ENCODE measurements at places on chromosomes 4 and X. TPM values are rescaled to one million over a fixed set of nuclear protein-coding genes. Genes with fewer than 3 reads are reported as not detected.

Gene TAF7L
- 0.09 TPM for total RNA-seq

Gene STK26
- total RNA-seq, result 7.2 TPM

Gene DHX15
- total RNA-seq, result 153 TPM

Gene FMR1NB
- not detected for total RNA-seq

Gene SPATA4
- 0.09 TPM for total RNA-seq

Gene AFP
- 1.0 TPM for total RNA-seq

Gene LIMCH1
- 17.9 TPM for total RNA-seq

Gene VCX3A
- total RNA-seq, result not detected

Gene PITX2
- not detected for total RNA-seq

Gene NAA11
- total RNA-seq, result not detected

Gene PPP1R2C
- total RNA-seq, result not detected

Gene CTAG1A
- total RNA-seq, result not detected

Gene CLIC2
- total RNA-seq, result 0.56 TPM

Gene OGT
- total RNA-seq, result 63.0 TPM

Gene MAGEA1
- total RNA-seq, result not detected

Gene AADAT
- total RNA-seq, result 0.81 TPM

Gene APOO
- total RNA-seq, result 7.7 TPM

Gene GAGE10
- not detected for total RNA-seq

Gene ALAS2
- not detected for total RNA-seq

Gene CITED1
- total RNA-seq, result 0.38 TPM

Gene GIMD1
- total RNA-seq, result not detected

Gene GRK4
- 4.4 TPM for total RNA-seq

Gene GABRB1
- not detected for total RNA-seq

Gene CXCL10
- 0.09 TPM for total RNA-seq

Gene SULT1E1
- total RNA-seq, result 8.5 TPM

Gene CFI
- total RNA-seq, result 9.5 TPM

Gene CCDC110
- 0.75 TPM for total RNA-seq

Gene FGF13
- total RNA-seq, result 0.09 TPM

Gene CT47A1
- not detected for total RNA-seq

Gene LUZP4
- not detected for total RNA-seq

Gene TLR3
- 0.72 TPM for total RNA-seq

Gene PDZD4
- total RNA-seq, result 0.09 TPM

Gene MAGEB10
- total RNA-seq, result not detected

Gene ANKRD37
- 4.6 TPM for total RNA-seq

Gene SLITRK2
- not detected for total RNA-seq

Gene ZXDA
- total RNA-seq, result 8.3 TPM

Gene XPNPEP2
- not detected for total RNA-seq

Gene TCEAL6
- total RNA-seq, result not detected

Gene IRAK1
- 71.9 TPM for total RNA-seq

Gene STAP1
- total RNA-seq, result not detected

Gene DCAF8L2
- 0.19 TPM for total RNA-seq

Gene NSUN7
- total RNA-seq, result under 0.01 TPM

Gene CORIN
- 1.9 TPM for total RNA-seq

Gene MAGEC3
- 0.09 TPM for total RNA-seq

Gene DMD
- total RNA-seq, result 7.0 TPM

Gene MAOB
- total RNA-seq, result not detected

Gene SOWAHD
- not detected for total RNA-seq

Gene SLAIN2
- total RNA-seq, result 12.9 TPM

Gene CT45A2
- total RNA-seq, result not detected

Gene ADH6
- total RNA-seq, result not detected

Gene RBM46
- not detected for total RNA-seq

Gene NWD2
- total RNA-seq, result not detected

Measured in endothelial cell of coronary artery (primary cell).